ENCODE measurements at places on chromosomes 5 and 9.

- no peak for DNase-seq
Observed at GRCh38 chr9:70998962-70999361, 122.5 kb downstream of the TRPM3 start.

- no peak for DNase-seq
Observed at GRCh38 chr5:80409367-80409966, 1.6 kb downstream of the ZFYVE16 start.

- DNase-seq = no peak
Observed at GRCh38 chr5:135543485-135544304, 7.9 kb upstream of the NEUROG1 start.

DNA sequence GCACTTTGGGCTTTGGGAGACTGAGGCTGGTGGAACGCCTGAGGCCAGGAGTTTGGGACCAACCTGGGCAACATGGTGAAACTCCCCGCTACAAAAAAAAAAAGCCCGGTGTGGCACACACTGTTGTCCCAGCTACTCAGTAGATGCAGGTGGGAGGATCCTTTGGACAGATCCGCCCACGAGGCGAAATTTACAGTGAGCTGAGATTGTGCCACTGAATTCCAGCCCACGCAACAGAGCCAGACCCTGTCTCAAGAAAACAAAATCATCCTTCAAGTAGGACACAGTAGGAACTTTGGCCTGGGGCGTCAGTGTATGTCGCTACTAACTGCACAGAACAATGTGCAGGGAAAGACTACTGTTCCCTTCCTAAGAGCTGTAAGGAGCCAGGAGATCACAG is 4.8 kb downstream of the RPS14 start:
- DNase-seq = no peak

- DNase-seq = no peak
Observed at GRCh38 chr5:74376187-74376586, 264.3 kb downstream of the ENC1 start.

GRCh38 chr9:98766586-98766985 is 29.8 kb downstream of the ANKS6 start:
- DNase-seq = no peak

DNA sequence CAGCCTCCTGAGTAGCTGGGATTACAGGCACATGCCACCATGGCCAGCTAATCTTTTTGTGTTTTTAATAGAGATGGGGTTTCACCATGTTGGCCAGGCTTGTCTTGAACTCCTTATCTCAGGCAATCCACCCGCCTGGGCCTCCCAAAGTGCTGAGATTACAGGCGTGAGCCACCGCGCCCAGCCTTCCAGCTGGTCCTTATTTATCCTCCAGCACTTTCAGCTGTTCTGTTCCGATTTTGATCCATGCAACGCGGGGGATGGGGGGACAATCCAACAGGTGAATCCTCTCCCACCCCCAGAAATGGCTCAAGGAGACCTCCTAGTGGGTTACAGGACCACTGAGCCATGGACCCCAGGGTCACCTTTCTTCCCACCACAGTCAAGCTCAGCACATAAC is 14.7 kb upstream of the CDKN2AIPNL start:
- no peak for DNase-seq

DNA sequence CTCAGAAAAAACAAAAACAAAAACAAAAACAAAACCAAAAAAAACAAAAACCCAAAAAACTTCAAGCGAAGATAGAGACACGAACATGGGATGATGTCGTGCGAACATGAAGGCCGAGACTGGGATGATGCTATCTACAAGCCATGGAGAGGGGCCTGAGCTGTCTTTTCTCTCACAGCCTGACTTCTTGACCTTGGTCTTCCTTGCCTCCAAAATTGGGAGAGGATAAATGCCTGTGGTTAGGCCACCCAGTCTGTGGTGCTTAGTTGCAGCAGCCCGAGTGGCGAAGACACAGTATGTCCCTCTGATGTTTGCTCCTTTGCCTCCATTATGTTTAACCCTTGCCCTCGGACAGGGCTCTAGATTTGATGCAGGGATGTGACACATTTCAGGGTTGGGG is 130.4 kb upstream of the BASP1 start:
- DNase-seq = no peak

DNA sequence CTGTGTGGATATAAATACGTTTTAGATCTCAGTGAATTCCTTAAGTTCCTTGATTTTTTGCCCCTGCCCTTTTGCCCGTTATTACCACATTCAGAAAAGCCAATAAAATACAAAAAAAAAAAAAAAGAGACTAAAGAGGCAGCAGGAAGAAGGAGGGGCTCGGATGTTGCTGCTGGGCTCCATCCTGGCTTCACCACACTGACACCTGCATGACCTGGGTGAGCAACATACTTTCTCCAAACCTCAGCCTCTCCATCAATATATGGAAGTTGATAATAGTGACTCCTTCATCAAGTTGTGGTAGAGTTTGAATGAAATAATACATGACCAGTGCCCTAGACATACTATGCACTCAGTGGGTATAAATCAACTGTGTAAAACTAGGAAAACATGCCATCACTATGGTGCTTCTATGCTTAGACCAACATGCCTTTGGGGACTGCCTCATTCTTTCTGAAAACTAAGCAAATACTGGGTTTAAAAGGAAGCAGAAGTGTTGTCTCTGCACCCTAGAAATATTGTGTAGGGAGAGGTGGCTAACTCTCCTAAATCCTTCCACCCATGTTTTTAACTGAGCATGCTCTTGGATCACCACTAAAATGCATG is 243.0 kb downstream of the PIK3R1 start:
- no peak for DNase-seq

- DNase-seq = no peak
Observed at GRCh38 chr9:138053996-138054752, 176.6 kb downstream of the CACNA1B start.

DNA sequence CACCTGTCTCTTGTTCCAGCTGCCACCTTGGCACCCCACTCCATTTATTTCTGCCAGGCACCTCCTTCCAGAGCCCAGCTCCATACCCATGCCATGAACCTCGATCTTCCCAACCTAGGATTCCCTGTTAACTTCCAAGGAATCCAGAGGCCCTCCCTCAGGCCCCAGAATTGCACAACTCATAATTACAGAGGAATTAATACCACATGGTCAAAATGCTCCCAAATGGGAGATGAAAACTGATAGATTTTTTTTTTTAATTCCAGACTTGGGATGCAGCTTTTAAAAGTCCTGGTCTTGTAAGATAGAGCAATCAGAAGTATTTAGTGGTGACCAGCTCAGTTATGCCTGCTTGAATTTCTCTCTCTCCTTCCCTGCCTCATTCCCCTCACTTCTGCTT is 96.2 kb upstream of the CCDC112 start:
- DNase-seq = no peak

- no peak for DNase-seq
Observed at GRCh38 chr5:111676926-111677415, 80.0 kb downstream of the NREP start.

DNA sequence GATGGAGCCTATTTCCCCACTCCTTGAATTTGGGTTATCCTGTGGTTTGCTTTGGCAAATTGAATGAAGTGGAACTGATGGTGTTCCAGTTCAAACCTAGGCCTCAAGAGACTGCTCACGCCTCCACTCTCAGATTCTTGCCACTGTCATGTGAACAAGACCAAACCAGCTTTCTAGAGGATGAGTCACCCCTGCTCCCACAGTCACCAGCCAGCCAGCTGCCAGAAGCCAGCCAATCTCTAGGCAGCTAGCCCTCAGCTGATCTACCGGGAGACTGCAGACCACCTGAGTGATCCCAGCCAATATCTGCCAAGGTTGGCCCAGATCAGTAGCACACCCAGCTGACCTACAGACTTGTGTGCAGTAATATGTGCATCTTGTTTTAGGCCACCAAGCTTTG is 300.6 kb downstream of the TMEM38B start:
- no peak for DNase-seq

GRCh38 chr5:62727861-62728260 is 149.2 kb downstream of the LRRC70 start:
- DNase-seq = no peak

DNA sequence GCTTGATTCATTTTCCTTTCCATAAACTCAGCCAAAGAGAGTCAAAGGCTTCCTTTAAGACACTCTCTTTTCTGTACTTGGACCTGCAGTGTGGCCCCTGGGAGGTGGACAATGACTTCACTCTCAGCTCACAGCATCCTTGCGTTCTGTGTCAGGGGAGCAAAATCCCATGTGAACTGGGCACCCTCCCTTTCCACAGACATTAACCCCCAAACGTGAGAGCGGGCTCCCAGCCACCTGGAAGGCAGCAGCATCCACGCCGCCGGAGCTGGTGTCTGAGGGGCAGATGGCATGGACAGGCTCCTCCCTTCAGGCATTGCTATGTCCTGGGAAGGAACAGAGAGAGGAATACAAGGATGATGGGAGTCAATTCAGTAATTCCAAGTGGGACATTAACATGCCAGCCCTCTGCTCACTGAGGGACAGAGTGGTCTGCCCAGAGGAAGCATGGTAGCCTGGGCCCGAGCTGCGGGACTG is 39.5 kb downstream of the TRIP13 start:
- no peak for DNase-seq

GRCh38 chr5:1231354-1231905 is 6.2 kb downstream of the SLC6A18 start:
- no peak for DNase-seq

DNA sequence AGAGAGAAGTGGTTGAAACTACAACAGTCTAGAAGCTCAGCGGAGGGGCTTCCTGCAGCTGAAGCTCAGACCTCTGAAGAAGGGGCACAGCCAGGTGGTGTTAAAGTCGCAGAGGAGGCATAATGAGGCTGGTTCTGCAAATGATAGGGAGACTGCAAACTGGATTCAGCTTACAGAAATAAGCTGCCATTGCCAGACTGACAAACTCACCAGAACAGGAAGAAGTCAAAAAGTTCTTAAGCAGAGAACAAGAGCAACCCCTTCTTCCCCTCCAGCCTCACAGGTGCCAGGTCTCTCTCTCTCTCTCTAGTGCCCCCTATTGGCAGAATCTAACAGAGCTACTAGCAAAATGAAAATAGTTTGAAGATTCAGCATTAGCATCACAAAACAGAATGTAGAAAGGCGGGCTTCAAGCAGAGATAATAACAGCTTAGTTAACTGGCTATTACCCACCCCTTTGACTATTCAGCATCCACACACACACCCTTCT is 76.7 kb downstream of the GRAMD2B start:
- no peak for DNase-seq

DNA sequence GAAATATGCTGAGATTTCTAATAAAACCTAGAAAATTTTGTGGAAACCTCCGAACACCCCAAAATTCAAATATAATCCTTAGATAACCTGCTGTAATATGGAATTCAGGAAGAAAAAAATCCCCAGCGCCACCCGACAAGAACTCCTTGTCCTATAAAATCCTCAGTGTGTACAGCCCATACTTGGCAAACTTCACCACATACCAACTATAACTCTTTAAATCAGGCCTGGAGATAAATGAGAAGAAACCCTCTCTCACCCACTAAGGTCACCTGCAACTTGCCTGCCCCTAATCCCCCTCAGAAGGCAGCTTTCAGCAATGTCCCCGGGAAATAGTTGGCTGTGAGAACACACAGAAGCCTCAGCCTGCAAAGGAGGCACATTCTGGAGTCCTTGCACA is 90.5 kb downstream of the SH3TC2 start:
- DNase-seq = no peak

DNA sequence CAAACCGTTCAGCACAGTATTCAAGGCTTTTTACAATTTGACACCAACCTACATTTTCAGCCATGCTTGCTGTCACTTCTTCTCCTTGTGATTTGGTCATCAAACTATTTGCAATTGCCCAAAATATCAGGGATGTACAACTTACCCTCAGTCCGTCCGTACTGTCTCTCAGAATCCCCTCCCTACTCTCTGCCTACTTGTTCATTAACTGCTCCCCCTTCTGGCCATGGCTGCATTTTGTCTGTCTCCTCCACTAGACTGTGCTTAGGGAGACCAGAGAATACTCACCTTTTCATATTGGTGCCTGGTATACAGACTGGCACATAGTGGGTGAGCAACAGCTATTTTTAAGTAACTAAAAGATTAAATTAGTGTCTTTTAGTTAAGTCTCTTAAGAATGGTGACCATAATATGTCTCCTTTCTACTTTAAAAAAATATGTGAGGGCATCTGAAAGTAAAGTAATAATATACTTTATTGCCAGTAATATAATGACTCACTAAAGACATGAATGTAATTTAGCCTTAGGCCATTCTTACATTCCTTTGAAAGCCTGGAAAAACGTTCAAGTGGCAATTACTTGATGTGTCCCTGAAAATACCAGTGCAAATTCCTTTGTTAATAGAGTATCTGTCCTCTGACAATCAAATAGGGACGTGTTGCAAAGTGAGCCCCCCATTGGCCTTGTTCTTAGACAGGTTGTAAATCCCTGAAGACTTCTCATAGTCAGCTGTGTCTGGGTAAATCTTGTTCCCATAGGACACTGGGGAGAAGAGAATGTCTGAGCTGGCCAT is 27.8 kb downstream of the PRLR start:
- DNase-seq = peak; percentile 37

DNA sequence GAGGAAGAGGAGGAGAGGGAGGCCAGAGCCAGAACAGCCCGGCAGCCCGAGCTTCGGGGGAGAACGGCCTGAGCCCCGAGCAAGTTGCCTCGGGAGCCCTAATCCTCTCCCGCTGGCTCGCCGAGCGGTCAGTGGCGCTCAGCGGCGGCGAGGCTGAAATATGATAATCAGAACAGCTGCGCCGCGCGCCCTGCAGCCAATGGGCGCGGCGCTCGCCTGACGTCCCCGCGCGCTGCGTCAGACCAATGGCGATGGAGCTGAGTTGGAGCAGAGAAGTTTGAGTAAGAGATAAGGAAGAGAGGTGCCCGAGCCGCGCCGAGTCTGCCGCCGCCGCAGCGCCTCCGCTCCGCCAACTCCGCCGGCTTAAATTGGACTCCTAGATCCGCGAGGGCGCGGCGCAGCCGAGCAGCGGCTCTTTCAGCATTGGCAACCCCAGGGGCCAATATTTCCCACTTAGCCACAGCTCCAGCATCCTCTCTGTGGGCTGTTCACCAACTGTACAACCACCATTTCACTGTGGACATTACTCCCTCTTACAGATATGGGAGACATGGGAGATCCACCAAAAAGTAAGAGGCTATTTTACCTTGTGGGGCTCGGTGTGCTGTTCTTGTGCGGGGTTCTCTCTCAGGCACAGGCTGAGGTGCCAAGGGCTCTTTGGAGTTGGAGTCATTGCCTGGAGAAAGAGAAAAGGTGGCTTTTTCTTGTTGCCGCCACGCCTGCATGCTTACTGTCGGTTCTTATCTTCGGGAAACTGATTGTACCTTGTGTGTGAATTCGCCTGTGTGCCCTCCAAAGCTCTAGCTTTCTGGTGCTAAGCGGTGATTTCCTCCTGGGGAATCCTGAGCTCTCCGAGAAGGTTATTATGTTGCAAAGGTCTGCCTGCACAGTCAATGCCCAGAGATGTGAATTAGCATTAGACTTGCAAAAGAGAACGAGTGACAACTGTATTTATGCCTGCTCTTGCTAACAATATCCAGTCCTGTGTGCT is at the start of gene ISL1:
TSS of gene ISL1 (plus strand) at position 318 of the 991 bp plus-strand sequence. CDS start at position 542, 224 bp downstream.
- DNase-seq = peak; percentile 24

DNA sequence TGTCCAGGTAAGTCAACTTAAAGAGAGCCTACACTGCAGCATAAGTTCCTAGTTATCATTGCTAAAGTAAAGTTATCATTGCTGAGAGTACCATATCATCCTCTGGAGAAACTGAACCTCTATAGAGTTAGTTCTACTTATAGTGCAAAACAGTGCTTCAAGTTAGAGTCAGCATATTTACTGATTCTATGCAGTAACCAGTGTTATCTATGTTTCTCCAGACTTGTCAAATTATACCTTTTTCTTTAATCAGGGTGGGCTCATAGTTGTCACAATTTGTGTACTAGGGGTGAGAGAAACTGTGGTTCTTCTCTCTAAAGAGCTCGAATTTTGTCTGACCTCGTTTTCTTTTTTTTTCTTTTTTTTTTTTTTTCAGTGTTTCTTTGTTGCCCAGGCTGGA is 79.6 kb downstream of the ANXA2R start:
- DNase-seq = no peak

- DNase-seq = peak; percentile 46
Observed at GRCh38 chr9:86434039-86434726, 80.0 kb upstream of the TUT7 start.

Data from GM04504 (cell line).